ENCODE measurements at places on chromosomes 12 and 14. TPM values are rescaled to one million over a fixed set of nuclear protein-coding genes. Genes with fewer than 3 reads are reported as not detected.

DACT1 gene
- 7.8 TPM for total RNA-seq

EPYC gene
- not detected for total RNA-seq

DNA sequence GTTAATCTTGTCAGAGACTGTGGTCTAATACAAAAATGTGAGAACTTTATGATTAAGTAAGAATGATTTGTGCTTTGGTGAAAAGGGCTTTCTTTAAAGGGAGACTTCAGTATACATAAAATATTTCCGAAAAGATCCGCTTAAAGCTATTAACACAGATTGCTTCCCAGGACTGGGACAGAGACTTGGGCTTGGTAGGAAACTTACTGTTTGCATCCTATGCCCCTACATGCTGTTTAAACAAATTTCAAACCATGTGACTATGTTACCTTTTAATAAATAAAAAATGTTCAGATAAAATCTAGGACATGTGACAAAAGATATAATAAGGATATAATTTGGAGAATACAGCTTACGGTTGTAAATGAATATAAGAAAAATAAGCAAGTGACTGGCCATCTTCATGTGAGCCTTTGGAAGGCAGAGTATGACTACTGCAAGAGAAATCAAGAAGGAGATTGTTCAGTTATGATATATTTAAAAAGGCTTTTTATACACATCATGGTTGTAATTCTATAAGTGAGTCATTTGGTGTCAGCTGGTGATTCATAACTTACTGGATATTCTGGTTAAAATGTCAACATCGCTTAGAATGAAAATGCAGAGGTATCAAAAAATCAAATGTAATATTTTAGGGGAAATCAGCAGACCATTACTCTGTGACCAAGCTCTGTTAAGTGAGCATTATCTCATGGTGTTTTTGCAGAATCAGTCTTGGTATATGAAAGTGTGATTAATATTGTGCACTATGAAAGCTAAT lies 234.7 kb upstream of the E2F7 start:
- ATAC-seq = no peak

DNA sequence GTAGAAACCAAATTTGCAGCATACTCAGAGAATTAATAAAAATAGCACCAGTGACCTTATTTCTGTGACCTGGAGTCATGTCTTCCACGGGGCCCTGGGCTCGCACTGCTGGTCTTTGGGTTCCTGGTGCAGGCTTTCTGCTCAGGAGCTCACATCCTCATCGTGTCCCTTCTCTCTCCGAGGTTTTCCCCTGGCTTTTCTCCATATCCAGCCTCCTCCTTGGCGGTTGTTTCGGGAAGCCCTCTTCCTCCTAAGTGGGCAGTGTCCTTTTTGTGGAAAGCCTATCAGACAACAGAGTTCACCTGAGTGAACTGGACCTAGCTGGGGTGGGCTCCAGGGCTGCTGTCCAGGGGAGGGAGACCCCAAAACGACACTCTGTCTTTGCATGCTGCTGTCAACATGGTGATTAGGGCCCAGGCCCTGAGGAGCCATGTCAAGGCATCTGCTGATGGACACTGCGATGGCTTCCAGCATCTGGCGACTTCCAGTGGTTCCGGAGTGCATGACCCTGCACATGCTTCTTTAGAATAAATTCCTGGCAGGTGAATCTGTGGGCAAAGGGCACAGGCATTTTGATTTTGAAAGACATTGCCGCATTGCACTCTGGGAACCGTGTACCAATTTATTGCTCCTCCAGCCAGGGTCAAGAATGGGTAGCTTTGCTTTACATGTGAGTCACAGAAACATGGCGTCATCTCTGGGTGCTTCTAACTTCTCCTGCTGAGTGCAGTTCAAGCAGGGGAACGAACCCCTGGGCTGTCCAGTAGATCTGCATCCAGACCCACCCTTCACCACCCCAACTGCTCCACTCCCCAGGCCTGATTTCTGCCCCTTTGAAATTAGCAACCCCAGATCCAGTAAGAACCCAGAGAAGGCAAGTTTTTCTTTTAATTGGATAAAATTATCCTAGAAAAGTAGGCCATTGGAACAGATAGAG lies 136.8 kb downstream of the ADGRD1 start:
- no peak for ATAC-seq

DNA sequence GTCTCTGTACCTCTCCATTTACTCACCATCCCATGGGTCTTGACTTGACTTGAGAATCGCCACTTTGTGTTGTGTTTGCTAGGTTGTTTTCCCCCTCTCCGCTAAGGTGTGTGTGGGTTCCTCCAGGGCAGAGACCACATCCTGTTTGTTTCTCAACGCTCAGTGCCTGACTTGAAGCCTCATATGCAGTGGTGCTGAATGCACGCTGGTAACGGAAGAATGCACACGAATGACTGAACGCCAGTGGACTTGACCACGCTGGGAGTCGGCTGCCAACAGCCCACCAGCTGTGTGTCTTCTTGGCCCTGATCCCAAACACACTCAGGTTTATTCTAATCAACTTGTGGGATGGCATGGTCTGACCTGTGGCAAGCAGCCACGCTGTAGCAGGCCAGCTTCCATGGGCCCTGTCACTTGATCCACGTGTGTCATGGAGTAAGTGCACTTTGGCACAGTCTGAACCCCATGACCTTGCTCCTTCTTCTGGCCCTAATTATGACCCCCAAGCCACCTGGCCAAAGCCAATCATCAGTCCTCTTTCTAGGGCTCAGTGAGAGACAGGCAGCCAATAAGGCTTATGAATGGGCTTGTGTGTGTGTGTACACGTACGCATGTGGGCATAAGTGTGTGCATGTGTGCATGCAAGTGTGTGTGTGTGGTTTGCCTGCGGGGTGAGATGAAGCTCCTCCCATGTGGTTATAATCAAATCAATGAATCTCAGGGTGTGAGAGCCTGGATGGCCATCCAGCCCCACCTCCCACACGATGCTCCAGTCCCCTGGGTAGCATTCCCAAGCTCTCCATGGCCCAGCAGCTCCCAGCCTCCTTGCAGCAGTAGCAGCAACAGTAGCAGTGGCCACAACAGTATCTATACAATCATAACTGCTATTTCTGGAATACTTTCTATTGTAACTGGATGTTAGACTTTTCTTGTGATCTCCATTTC lies 6.4 kb upstream of the TC2N start:
- no peak for ATAC-seq

DNA sequence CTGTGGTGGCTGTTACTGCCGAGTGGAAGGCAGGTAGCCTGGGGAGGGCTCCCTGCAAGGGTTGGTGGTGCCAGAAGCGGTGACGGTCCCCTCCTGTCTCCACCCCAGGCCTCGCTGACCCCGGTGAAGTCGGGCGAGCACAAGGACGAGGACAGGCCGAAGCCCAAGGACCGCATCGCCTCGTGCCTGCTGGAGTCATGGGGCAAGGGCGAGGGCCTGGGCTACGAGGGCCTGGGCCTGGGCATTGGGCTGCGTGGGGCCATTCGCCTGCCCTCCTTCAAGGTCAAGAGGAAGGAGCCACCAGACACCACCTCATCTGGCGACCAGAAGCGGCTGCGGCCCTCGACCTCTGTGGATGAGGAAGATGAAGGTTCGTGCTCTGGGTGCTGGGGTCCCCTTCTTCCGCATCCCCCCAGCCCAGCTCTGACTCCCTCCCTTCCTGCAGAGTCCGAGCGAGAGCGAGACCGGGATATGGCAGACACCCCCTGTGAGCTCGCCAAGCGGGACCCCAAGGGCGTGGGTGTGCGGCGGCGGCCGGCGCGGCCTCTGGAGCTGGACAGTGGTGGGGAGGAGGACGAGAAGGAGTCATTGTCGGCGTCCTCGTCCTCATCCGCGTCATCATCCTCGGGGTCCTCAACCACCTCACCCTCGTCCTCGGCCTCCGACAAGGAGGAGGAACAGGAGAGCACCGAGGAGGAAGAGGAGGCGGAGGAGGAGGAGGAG lies 13.3 kb downstream of the SETD1B start:
- no peak for ATAC-seq

DNA sequence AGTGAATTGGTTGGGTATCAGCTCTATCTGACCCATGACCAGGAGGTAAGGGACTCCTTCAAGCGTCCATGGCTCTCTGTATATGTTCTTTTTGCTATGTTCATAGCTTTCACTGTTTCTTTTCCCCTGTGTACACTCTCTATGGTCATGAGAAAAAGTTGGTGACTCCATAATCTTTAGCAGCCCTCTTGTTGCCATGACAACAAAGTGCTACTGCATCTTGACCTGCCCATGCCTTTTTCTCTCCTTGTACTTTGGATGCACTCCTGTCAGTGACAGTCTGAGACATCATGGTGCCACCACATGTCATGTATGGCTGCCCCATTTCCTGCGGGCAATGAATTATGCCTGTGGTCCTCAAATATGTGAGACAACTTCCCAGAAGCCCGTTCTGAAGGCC lies 280.2 kb downstream of the TMEM121 start:
- ATAC-seq = no peak

GRCh38 chr14:93941293-93941910 lies 14.3 kb downstream of the FAM181A start:
- ATAC-seq = peak; percentile 40

CD27 gene
- total RNA-seq = 0.45 TPM

DNA sequence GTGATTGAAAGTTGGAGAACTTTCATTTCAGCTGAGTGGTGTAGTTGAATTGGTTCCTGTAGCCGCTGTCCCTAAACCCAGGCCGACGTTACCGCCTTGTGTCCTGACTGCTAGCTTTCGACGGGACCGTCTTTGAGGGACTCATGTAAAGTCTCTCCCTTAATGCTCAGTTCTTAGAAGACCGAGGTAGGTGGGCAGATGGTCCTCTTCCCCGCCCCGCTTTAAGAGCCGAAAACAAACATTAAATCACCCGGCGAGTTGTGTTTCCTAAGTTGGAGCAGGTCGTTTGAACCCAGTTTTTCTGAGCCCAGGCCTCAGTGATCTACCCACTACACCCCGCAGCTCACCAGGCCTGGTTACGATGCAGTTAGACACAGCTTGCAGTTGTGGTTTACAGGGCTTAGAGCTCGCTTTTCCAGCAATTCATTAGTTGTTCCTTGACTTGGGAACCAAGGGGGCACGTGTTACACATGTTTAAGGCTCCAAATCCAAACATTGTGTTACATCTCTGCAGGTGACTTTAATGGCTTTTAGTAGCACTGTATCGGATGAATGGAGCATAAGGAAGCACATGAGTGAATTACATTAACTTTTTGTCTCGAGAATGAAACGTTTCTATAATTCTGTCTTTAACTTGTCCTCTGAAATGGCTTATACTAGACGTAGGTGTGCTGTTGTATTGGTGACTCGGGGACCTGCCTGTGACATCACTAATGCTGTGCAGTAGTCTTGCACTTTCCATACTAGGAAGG lies 790 bp downstream of the NEDD1 start:
- peak; percentile 23 for ATAC-seq

- no peak for ATAC-seq
These were observed 13.0 kb upstream of the NELL2 start for GRCh38 chr12:44889162-44889561.

GRCh38 chr14:101937926-101938767 lies 26.2 kb upstream of the DYNC1H1 start:
- ATAC-seq = no peak

DNA sequence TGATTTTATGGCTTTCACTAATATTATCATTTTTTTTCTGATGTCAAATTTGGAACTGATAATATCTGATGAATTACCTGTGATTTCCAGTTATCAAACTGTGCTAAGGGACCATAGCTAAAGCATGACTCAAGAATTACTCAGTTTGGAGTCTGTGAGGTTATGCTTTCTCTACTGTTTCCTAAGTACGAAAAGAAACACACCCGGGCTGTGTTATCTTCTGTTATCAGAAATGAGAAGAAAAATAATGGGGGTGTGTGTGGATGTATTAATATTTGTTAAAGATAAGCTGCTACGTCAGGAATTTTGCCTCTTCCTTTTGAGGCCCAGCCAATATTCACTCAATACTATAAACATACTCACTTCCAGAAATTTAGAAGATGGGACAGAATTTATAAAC lies 1401.9 kb upstream of the FLRT2 start:
- ATAC-seq = no peak
